ENCODE measurements at places on chromosomes 1 and 21.

DNA sequence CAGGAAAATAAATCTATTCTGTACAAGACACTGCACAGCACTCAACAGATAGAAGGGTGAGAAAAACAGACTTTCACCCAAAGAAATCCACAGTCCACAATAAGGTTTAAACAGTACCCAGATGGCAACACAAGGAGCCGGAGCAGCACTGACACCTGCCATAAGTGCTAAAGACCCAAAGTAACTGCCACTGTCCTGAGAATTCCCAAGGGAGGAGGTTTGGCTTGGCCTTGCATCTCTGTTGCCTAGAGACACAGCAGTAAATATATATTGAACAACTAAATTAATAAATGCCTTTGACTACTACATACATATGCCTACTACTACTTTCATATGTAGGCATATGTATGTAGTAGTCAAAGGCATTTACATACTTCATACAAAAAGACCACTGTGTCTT lies 68.0 kb downstream of the VAV3 start:
- DNase-seq: no peak

DNA sequence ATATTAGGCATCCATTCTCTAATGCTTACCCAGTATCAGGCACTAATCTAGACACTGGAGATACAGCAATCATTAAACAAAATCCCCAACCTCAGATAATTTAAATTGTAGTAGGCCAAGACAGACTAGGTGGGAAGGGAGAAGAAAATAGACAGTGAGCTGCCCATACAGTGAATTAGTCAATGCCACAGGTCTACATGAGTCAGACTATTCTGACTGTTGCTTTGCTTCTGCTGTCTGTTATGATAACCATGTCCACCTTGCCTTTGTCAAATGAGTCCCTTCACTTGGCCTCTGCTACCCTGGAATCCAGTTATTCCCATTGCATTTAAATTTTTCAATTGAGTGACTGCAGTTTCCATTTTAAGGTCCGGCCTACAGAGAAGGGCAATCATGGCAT lies 59.5 kb downstream of the PIK3R3 start:
- DNase-seq: no peak

GRCh38 chr1:69814926-69815325 lies 247.2 kb downstream of the LRRC7 start:
- DNase-seq: no peak

GRCh38 chr1:237181743-237182317 lies 139.8 kb downstream of the RYR2 start:
- DNase-seq: no peak

DNA sequence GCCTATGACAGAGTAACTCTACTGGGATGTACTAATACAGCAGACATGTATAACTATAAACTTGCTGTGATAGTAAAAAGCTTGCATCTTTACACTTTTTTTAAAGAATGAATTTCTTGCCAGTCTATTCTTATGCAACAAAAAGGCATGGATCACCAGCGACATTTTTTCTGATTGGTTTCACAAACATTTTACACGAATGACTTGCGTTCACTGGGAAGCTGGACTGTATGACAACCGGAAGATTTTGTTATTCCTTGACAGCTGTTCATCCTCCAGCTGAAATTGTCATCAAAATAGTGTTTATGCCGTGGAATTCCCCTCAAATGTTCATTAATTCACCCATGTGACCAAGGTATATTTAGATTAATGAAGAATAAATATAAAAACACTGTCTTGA lies 131.0 kb downstream of the XPR1 start:
- no peak for DNase-seq

DNA sequence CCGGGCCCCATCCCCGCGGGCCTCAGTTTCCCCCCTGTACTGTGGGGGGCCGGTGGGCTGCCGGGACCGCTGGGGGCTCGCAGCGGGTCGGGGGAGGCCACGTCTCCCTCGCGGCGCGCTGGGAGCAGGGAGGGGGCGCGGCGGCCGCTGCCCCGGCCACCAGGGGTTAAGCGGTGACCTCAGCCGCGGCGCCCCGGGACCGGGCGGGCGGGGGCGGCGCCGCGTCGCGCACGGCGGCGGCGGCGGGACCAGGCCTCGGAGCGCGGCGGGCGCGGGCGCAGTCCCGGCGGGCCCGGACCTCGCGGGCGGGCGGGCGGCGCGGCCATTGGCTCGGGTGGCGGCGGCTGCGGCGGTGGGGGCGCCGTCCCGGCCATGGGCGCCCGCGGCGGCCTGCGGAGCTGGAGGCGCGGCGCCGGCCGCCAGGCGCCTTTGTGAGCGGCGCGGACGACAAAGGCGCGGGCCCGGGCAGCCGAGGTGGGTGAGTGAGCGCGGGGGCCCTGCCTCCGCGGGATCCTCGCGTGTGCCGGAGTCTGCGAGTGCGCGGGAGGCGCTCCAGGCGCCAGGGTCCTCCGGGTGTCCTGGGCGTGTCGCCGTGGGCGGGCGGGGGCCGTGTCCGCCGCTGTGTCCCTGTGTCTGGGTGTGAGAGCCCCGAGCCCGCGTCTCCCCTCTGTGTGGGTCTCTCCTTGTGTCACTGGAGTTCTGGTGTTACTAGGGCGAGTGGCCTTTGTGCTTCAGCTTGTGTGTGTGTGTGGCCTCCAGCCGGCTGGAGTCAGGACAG lies at the start of gene ARHGEF10L:
Gene ARHGEF10L, plus strand, starts transcription at position 222 of the 778 bp plus-strand sequence. CDS start 40,898 bp downstream, outside the sequence.
- no peak for DNase-seq

- DNase-seq: peak; percentile 22
These were observed 50.6 kb upstream of the MRPS6 start for GRCh38 chr21:34022627-34023335.

DNA sequence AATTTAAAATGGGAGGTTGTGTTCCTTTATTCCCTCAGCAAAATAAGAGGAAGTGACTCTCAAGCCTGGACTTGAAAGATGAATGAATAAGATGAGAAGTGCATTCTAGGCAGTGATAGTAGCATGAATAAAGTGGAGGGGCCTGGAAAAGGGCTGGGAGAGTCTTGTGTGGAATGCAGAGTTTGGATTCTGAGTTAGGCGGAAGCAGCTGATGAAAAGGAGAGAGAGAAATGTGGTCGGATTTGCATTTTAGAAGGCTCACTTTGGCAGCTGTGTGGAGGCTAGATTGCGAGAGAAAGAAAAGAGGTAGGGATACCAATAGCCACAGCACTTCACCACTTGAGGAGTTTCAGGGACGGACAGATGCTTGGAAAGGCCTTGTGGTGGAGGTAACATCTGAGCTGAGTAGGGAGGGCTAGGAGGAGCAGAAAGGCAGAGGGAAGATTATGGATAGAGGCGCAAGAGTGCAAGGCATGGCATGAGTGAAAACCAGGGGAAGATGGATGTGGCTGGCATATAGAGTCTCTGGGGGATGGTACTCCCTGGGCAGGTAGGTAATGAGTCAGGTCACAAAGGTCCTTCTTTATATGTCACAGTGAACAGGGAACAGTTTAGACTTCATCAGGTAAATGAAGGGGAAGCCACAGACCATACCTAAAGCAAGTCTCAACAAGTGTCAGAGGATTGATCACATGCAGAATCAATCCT lies 59.6 kb downstream of the ST3GAL3 start:
- no peak for DNase-seq

DNA sequence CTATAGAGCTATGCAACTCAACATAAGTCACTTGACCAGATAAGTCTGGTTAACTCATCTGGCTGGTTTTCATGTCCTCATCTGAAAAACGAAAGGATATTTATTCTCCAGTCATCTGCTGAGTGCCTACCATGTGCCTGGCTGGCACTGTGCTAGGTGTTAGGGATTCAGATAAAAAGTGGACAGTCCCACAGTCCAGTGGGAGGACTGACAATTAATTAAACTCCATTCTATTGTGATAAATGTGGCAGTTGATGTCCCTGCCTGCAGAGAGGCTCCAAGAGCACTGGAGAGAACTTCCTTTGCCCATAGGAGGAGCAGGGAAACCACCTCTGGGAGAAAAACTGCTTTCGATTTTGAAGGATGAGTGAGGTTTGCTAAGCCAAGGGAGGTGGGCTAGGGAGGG lies 5.4 kb downstream of the NUAK2 start:
- no peak for DNase-seq

- DNase-seq: no peak
These were observed 103.1 kb upstream of the USP24 start for GRCh38 chr1:55318116-55318817.

- DNase-seq: no peak
These were observed 2.2 kb upstream of the G0S2 start for GRCh38 chr1:209672705-209673630.
